ENCODE measurements at places on chromosomes 12 and 14.

GRCh38 chr12:27958675-27959074, 13.9 kb downstream of the PTHLH start:
- no peak for DNase-seq

DNA sequence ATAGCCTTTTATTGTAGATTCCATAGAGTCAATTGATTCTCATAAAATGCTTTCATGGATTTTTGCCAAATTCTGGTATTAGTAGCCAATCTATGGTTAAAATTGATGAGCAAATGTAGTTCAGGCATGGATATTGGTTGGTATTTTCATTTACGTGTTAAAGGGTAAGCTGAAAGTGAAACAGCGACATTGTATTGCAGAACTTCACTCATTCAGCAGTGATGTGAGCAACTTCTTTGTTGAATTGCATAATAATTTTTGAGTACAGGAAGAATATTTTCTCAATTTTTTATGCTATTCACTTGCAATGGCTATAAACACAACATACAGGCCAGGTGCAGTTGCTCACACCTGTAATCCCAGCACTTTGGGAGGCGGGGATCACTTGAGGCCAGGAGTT, 24.2 kb upstream of the FAM222A start:
- DNase-seq: no peak

DNA sequence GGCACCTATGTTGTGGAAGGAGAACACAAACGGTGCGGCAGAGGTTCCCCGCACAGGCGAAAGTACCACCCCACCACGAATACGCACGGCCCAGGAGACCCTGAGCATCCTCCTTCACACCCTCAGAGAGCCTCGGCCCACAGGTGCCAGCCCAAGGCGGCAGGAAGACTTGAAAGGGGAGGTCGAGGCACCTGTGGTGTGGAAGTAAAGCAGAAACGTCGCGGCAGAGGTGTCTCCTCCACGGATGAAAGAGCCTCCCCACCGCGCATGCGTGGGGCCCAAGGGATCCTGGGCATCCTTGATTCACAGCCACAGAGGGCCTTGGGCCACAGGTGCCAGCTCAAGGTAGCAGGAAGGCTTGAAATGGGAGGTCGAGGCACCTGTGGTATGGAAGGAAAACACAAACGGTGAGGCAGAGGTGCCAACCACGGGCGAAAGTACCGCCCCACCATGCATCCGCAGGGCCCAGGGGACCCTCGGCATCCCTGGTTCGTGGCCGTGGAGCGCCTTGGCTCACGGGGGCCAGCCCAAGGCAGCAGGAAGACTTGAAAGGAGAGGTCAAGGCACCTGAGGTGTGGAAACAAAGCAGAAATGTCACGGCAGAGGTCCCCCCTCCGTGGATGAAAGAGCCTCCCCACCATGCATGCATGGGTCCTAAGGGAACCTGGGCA, 380.1 kb downstream of the ALG10 start:
- DNase-seq: no peak

- DNase-seq: no peak
These were observed 72.8 kb downstream of the TAOK3 start for GRCh38 chr12:118299791-118300460.

DNA sequence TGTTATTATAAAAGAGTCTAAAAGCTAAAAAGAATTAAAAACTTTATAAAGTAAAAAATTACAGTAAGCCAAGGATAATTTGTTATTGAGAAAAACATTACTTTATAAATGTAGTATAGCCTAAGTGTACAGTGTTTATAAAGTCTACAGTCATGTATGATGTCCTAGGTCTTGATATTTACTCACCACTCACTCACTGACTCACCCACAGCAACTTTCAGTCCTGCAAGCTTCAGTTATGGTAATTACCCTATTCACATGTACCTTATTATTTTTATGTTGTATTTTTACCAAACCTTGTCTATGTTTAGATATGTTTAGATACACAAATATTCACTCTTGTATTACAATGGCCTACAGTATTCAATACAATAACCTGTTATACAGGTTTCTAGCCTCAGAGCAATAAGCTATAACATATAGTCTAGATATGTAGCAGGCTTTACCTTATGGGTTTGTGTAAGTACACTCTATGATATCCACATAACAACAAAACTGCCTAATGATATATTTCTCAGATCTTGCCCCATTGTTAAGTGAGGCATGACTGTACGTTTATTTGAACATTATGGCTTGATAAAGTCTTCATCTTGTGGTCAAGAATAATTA, 113.7 kb upstream of the KITLG start:
- no peak for DNase-seq

DNA sequence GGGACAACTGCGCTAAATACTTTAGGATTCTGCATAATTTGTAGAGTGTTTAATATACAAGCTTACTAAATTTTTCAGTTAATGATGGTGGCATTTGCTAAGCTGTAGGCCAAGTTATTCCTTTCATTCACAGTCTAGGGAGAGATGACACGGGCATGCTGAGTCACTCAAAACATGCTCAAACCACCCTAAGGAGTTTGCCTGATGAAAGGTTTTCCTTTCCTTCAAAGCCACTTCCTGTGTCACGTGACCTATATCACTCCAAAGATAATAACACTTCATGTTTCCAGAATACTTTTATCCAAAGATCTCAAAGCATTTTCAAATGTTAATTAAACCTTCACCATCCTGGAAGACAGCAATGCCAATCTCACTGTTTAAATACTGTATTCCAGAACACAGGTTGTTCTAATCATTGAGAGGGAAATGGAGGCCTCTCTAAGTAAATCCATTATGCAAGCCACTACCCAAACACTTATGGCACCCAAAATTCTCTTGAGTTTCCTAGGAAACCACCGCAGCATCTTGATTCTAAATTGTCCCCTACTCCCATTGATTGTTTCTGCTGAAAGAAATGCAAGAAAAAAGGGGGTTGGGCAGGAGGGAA, 207.0 kb upstream of the CDKN3 start:
- DNase-seq: no peak

GRCh38 chr12:49458816-49459215, 80.0 kb upstream of the KCNH3 start:
- no peak for DNase-seq

DNA sequence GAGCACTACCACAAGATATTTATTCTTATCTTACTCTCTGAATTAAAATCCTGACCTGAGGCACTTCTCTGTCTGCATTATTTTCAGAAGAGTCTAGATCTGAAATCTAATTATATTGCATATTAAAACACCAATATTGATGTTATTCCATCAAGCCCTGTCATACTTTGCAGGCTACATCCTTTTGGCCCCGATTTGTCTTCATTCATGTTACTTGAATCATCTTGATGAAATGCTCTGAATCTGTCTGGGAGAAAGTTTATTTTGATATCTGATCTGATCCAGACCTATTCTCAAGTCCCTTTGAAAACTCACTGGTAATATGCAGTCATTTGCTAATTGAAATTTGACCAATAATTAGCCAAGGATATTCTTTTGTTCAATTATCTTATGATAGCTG, 79.9 kb downstream of the BBS10 start:
- DNase-seq: no peak

DNA sequence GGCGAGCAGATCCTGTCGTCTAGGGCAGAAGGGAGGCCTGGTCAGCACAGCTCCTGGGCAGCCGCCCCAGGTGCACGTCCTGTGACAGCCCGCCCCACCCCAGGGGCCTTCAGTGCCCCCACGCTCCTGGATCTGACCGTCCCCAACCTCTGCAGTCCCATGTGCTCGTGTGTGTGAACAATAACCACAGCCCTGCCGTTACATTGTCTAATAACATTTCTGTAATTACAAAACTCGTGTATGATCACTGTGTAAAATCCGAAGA, 39.8 kb downstream of the CHGA start:
- no peak for DNase-seq

GRCh38 chr12:2586156-2587038, 208.4 kb upstream of the FKBP4 start:
- DNase-seq: no peak

DNA sequence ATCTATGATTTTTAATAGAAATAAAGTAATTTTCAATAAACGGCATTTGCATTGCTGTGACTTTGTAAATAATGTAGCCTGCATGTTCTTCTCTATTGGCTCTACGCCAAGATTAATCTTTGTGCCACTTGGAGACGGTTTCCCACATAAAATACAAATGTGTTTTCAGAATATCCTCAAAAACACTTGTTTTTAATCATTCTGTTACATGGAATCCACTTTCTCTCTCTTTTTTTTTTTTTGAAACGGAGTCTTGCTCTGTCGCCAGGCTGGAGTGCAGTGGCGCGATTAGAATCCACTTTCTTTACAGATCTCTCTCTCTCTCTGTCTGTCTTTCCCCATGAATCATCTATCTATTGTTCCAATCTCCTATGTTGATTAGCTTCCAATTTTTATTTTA, 22.8 kb upstream of the SSPN start:
- no peak for DNase-seq

GRCh38 chr12:131122631-131123030, 168.9 kb downstream of the ADGRD1 start:
- no peak for DNase-seq

GRCh38 chr12:29838768-29839167, 55.0 kb upstream of the TMTC1 start:
- no peak for DNase-seq

- DNase-seq: peak; percentile 39
These were observed 6.5 kb downstream of the ZBTB1 start for GRCh38 chr14:64510825-64511671.

GRCh38 chr12:16573398-16574077, 32.4 kb downstream of the LMO3 start:
- no peak for DNase-seq

Data from stimulated activated naive CD4-positive, alpha-beta T cell (primary cell).